ENCODE measurements at places on chromosomes 4 and X.

- no peak for DNase-seq
These were observed 98.5 kb upstream of the ELOVL6 start for GRCh38 chr4:110296892-110297291.

DNA sequence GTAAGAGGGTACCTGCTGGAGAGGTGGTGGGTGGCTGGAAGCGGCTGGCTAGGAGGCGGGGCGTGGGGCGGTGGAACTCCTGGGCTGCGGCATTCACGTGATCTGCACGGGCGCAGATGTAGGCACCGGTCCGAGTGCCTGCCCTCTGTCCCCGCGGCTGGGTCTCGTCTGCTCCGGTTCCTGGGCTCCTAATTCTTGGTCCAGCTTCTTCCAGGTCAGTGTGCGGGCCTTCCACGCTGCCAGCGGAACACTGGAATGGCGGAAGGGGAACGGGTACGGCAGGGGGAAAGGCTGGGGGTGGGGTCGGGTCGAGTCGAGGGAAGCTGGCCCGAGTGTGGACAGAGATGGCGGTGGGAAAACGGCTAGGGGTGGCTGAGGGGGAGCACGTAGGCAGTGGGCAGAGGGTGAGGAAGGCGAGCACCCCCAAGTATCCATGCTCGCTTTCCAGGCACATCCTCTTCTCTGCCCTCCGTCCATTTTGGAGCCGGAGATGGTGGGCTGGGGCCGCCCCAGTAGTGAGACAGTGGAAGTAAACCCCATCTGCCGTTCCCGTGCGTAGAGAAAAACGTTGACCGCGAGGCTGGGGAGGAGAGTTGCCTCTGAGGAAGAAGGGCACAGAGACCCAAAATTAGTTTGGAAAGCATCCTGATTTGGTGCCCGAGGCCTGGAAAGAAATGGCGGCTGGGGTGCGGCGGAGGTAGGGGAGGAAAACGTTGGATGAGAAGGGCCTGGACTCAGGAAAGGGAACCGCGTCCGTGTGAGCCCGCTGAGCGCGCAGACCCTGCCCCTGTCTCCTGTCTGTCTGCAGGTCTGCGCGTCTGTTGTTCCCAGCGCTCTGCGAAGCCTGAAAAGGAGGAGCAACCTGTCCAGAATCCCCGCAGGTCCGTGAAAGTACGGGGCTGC, at the start of gene TCEAL4:
TSS of gene TCEAL4 (plus strand) at position 105 of the 903 bp plus-strand sequence. CDS start 1,161 bp downstream, outside the sequence.
- DNase-seq = no peak

DNA sequence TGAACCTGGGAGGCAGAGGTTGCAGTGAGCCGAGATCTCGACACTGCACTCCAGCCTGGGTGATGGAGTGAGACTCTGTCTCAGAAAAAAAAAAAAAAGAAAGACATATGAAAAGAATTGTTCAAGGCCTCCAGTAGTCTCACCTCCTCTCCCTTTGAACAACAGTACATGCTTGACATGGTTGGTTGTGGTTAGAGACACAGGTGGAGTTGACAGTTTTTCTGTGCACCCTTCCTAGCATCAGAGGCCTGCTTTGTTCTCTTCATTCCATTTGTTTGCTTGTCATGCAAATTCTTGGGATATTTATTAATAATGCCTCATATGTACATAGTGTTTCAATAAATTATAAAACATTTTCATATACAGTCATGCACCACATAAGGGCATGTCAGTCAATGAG, 18.3 kb upstream of the PDCL2 start:
- no peak for DNase-seq

GRCh38 chrX:154655786-154656185, 2.4 kb upstream of the CTAG2 start:
- no peak for DNase-seq

DNA sequence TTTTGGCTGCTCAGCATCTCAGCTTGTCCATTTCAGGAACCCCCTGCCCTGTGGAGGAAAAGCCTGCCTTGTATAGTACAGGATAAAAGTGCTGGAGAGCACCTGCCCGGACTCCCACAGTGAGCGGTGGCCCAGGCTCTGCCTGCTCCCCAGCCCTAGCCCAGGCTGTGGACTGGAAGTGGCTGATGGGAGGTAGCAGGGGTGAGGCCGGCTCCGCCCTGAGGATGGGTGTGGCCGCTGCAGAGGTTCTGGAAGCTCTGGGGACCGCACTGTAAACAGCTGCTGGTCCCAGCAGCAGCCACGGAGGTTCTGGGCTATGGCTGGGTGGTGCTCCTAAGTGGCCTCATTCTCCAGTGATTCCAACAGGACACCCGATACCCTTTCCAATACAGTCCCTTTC, 56.6 kb upstream of the HELT start:
- DNase-seq = no peak
